Muscle of back (tissue), 13 donors: ENCODE measurements at places on chromosomes 6 and 20.

DNA sequence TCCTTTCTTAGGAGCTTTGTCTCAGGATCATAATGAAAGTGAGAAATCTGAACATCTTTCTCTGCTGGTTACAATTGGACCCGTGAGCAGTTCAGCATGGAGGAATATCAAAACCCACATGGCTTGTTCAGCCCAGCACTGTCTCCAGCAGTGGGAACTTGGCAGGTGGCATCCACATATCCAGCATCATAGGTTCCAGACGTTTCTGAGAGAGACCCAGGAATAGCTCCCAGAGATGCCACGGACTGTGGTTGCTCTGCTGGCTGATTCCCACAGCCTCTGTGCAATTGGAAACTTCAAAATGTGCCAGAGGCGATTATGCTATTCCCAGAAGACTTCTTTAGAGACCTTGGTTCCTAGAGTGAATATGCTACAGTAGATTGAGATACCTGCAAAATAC is 76.4 kb downstream of the PHACTR2 start:
- DNase-seq: no peak

- no peak for DNase-seq
Observed at GRCh38 chr6:55902796-55903195, 27.4 kb upstream of the BMP5 start.

DNA sequence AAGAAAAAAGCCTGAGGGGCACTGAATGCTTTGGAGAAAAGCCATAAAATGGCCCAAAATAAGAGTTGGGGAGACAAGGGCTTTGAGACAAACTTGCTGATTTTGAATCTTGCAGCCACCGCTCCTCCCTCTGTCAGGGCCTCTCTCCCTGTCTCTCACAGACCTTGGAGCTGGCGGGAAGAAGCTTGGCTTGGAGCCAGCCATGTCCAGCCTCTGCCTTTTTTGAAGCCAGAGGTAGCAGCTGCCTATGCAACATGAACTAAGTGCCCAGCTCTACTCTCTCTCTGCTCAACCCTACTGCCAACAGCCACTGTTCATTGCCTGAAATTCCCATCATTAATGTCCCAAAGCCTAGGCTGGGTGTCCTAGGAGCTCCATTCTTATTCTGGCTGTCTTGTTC is 63.7 kb upstream of the CTNNBL1 start:
- no peak for DNase-seq

GRCh38 chr6:90285611-90286381 is 10.8 kb downstream of the BACH2 start:
- peak; percentile 87 for DNase-seq

GRCh38 chr6:125519367-125519766 is 217.6 kb upstream of the HDDC2 start:
- no peak for DNase-seq

GRCh38 chr6:37131104-37131959 is 38.6 kb upstream of the PIM1 start:
- DNase-seq: peak; percentile 81

DNA sequence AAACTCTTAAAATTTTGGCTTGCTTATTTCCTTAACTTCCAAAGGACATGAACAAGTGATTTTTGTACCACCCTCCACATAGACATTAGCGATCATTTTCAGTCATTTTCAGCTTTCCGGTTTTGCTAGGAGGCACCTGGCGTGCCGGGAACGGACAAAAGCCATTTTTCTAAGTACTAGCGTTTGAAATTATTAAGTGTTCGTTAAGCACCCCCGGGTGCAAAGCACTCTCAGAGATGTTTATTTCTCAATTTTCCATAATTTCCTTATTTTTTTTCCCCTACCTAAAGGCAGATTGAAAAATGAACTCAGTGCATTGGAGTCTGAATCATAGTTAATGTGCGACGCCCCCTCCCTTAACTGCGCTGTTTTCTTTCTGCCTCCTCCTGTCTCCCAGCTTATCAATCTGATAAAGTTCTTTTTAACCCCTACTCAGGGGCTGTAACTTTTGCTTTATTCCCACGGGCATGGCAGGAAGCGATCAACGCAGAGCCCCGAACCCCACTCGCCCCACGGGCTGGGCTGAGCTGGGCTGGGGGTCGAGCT is 58.2 kb downstream of the ZNF831 start:
- DNase-seq: no peak

DNA sequence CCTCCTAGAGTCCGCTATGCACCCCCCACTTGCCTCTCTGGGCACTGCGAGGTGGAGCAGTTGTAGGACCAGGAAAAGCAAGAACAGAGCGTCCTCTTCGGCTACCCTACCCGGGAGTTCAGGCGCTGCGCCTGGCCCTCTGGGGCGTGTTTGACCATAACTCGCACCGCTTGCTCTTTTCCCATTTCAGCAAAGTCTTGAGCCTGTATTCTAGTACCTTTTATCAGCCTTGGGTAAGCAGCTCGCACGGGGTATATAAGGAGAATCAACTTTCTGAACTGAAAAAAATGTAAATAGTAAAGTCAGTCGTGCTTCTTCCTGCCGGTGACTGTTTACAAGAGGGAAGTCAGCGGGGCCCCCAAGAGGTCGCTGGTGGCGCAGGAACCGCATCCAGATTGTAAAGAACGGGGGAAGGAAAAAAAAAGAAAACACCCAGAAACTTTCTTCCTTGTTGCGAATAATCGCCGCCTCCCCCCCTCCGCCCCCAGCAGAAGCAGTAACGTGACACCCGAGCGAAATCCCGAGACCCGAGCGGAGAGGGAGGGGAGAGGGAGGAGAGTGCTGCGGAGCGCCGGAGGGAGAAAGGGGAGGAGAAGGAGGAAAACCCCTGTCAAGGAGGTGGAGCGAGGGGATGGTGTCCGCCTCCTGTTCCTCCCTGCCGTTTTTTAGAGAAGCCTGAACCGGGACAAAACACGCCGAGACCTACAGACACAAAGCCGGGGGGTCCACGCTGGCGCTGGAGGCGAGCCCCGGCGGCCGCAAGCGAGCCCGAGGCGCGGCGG is at the start of gene UST:
Gene UST (plus strand): TSS at position 668 of the 782 bp plus-strand sequence. CDS start 401 bp downstream, outside the sequence.
- DNase-seq: peak; percentile 97

GRCh38 chr6:168934660-168935627 is 318.7 kb downstream of the THBS2 start:
- DNase-seq: no peak
